ENCODE measurements at places on chromosomes 16 and 17.

DNA sequence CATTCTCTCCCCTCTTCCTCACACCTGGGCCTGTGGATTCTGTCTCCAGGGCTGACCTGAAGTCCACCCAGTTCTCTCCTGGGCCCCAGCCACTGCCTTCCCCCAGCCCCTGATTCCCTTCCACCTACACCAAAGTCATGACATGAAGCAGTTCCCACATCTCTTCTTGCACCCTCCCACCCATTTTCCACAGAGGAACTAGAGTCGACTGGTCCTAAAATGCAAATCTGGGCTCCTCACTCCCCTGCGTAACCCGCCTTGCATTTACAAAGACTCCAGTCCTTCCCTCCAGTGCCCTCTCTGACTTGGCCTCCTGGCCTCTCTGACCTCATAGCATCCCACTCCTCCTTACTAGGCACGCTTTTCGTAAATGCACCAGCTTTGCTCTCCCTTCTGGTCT is 14.8 kb downstream of the COX6A2 start:
- no peak for DNase-seq

DNA sequence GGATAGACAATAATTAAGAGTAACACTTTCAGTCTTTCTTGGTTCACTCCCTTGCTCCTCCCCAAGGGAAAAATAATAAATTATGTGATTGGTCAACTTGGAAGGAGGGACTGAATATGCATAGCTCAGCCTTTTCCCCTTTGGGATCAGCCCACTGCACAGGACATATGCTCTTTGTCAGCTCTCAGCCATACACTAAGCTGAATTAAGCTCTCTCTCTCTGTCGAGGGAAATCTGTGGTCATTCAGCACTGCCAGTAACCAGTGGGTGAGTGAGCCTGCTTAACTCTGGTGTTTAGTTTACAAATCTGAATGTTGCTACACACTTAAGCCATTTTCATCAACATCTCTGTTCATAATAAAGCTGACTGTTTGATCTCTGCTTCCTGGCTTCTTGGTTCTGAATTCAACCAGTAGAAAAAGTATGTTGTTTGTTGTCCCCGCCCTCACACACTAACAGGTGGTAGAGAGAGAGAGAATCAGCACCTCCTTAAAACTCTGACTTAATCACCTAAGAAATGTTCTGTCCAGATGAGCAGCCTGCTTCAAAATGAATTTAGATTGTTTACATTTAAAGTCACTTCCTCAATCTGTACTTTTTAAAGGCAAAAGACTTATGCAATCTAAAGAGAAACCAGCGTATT is 102.3 kb upstream of the C17orf78 start:
- DNase-seq, result no peak

DNA sequence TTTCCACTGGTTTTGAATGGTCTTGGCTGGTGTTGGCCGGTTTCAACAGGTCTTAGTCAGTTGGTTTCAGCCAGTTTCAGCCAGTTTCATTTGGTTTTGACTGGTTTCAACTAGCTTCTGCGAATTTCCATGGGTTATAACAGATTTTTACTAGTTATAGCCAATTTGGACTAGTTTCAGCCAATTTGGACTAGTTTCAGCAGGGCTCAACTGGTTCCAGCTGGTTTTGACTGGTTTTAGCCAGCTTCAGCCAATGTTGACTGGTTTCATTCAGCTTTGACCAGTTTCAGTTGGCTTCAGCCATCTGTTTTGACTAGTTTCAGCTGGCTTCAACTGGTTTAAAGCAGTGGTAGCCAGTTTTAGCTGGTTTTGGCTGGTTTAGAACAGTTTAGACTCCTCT is 432.6 kb downstream of the UTP18 start:
- no peak for DNase-seq

GRCh38 chr16:15770107-15770506 is 86.7 kb downstream of the MYH11 start:
- DNase-seq, result no peak

DNA sequence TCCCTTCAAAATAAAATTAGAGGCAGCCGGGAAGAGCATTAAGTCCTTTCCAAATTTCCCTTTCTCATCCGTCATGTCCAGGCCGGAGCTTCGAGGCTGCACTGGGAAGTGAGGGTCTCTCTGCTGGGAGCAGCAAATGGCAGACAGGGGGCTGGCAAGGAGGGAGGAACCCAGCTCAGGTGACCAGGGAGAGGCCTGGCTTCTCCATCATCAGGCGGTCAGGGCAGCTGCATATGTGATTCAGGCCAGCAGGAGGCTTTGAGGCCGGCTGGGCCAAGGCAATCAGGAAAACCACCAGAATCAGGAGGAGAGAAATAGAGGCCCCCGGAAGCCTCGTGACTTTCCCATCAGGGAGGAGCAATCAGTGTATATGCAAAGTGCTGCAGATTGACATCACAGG is 85.0 kb upstream of the RPL38 start:
- DNase-seq, result no peak
